Aorta (tissue), 5 donors: ENCODE measurements at places on chromosomes 5 and 9.

DNA sequence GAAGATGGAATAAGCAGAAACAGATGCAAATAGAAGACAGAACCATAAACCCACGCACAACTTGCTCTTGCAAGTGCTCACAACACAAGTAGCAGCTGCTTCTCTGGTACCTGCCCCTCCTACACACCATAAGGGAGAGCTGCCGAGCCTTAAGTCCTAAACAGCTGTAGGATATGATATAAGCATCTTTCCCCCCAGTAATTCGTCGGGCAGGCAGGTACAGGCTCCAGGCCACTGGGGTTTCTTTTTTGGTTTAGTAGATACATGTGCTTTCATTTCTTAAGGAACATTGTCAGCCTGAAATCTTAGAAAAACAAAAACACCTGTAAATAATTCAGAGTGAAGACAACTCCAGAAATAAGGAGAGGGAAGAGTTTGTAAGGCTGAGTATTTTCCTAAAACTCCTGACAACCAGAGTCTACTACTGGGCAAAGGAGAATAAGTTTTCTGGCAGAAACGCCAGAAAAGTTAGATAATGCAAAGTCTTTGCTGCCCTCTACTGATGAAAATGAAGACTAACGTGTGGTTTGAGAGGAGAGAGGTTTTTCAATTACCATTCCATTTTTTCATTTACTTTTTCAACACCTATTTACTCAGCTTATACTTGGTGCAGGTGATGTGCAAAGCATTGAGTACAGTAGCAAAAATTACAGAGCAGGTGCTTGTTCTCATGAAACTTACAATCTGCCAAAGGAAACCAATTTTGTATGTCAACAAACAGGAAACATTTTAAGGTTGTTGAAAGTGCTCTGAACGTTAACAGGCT lies 20.1 kb upstream of the TCERG1 start:
- no peak for DNase-seq

DNA sequence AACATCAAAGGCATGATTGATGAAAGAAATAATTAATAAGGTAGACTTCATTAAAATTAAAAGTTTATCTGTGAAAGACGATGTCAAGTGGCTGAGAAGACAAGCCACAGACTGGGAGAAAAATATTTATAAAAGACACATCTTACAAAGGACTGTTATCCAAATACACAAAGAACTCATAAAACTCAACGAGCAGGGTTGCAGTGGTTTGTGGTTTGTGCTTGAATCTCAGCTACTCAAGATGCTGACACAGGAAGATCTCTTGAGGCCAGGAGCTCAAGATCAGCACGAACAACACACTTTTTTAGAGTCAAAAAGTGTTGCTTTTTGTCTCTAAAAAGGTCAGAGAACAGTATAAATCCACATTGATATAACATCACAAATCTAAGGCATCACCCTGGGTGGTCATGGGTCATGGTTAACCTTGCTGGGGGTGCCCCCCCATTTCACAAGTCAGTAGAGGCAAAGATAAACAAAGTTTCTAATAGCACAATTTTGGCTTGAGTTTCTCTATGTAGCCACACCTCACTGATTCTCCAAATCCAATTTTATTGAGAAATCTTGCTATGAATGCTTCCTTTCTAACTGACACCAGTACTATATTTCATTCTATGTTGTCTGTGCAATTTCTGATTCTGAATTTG lies 342.9 kb upstream of the RPS23 start:
- no peak for DNase-seq

GRCh38 chr5:112109331-112110007 lies 309.6 kb downstream of the EPB41L4A start:
- DNase-seq = peak; percentile 39

DNA sequence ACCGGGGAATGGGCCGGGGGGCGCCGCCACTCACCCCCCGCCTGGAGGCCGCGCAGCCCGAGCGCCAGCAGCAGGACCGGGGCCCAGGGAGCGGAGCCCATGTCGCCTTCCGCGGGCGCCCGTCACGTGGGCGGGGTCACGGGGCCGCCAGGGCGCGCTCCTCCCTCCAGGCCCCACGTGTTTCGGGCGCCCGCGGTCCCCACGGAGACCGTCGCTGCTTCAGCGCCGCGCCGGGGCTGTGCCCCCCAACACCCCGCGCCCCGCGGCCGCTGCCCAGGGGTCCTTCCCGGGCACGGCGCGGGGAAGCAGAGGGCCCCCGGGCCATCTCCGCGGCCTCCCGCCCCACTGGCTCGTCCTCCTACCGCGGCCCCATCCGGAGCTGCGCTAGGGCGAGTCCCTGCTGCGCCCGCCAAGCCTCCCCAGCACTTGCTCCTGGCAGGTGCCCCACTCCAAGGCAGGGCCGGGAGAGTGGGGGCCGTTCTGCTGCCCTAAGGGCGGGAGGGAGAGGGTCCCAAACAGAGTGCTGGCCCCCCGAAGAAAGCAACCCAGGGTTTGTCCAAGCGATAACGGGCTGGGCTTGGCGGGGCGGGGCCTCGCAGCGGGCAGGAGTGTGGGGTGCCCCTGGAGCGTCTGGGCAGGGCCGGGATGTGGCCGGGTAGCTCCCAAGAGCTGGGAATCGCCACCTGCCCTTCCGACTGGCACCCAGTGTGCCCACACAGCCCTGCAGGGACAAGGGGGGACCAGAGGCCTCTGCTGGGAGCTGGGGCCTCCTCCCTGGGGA lies at the start of gene DPP7:
Gene DPP7, minus strand, starts transcription at position 121 of the 781 bp plus-strand sequence. Its CDS starts 20 bp downstream, at position 101.
- DNase-seq = peak; percentile 87

DNA sequence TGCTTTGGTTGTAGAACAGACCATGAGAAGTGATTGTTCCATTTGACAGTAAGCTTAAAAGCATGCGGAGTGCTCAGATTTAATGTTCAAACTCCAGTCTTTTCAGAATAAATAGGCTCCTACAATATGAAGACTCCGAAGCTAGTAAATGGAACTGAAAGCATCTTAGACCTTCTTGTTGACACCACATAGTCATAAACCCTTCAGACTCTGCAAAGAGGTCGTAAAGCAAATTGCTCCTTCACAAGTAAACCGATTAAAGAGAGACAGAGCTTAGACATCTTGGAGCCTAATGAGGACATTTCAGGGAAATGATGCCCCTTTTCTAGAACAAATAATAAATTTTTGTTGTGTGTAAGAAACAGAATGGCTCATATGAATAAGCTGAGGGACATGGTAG lies 511.0 kb upstream of the RIOK2 start:
- no peak for DNase-seq

- DNase-seq = no peak
Measured at GRCh38 chr5:125298746-125299379, 552.4 kb upstream of the ZNF608 start.

DNA sequence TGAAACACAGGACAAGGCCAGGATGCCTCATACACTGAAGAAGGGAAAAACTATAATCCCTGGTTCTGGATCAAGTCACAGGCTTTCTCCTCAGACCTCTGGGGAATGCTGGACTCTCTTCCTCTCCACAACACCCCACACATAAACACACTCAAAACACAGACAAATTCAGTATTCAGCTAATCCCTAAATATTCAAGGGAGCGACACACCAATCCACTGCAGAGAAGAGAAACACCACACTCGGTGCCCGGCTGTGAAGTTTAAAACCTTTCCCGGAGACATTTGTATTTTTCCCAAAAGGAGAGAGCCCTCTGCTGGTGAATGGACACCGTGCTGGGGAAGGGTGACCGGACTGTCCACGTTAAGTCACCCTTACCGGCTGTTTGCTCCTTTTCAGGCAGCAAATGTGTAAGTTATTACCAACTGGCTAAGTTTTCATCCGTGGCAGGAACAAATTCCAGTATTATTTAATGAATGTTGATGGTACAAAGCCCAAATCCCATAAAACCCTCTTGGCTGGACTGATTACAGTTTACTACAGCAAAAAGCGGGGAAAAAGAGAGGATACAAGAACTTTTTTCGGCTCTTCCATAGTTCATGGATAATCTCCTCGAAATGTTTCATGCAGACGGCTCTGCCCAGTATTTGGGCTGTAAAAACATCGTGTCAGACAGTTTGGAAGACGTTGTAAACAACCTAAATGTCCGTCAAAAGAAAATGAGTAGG lies 130.9 kb upstream of the SLC30A5 start:
- DNase-seq = peak; percentile 62
